RWPE1 (cell line): ENCODE measurements at places on chromosomes 12 and 14.

- no peak for DNase-seq
Observed at GRCh38 chr12:48061938-48062719, 43.8 kb downstream of the SENP1 start.

DNA sequence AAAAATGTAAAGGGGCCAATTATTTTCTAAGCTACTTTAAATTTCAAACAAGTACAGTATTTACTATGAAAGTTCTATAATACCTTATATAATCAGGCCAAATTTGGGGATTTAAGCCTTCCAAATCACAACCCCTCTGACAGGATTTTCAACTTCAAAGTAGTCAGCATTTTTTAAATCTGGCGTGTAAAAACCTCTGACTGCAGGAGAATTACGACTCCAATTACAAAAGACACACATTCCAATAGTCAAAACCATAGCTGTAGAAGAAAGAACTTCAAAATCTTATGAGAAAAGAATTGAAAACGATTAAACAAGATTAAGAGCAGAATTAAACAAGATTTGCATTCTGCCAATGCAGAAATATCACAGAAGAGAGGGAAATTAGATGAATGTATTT, 12.7 kb downstream of the OSBPL8 start:
- DNase-seq, result no peak

GRCh38 chr14:101462726-101463565, 98.3 kb upstream of the DIO3 start:
- DNase-seq, result no peak

- no peak for DNase-seq
Observed at GRCh38 chr12:15435597-15435996, 113.3 kb downstream of the PTPRO start.

GRCh38 chr12:92234533-92234932, 88.9 kb upstream of the BTG1 start:
- DNase-seq, result no peak

DNA sequence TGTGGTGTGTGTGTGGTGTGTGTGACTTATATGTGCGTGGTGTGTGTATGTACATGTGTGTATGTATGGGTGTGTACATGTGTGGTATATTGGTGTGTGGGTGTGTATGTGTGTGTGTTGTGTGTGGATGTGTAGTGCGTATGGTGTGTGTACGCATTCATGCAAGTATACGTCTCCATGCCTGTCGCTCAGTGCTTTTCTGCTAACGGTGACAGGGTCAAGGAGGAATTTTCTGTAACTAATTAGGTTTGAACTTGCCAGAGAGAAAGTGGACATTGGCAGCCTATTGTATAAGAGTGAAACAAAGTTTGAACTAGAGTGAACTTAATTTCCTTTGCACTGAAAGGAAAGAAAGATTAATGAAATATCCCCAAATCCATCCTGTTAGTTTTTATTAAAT, 120.9 kb upstream of the GSC start:
- no peak for DNase-seq

- no peak for DNase-seq
Observed at GRCh38 chr14:93135399-93135798, 19.7 kb upstream of the ITPK1 start.

- peak; percentile 56 for DNase-seq
Observed at GRCh38 chr12:51814311-51815088, 34.0 kb downstream of the FIGNL2 start.

DNA sequence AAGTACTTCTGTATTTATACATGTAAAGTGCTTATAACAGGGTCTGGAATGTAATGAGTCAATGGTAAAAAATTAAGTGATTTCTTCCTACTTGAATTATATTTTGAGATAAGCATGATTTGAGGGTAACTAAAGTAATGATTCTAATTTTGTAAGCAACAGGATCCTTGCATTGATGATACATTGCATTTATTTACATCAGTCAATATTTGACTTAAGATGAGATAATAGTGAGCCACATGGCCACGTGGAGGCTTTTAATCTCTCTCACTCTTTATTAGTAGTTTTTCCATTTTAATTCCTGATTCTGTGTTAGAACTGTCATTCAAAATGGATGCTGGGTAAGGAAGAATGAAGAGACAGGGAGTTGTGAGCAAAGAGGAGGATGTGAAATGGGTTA, 298.1 kb upstream of the PRICKLE1 start:
- no peak for DNase-seq

GRCh38 chr14:100727873-100728240, 1.2 kb downstream of the DLK1 start:
- DNase-seq, result no peak

- DNase-seq, result no peak
Observed at GRCh38 chr12:100955139-100955538, 160.6 kb downstream of the ANO4 start.

DNA sequence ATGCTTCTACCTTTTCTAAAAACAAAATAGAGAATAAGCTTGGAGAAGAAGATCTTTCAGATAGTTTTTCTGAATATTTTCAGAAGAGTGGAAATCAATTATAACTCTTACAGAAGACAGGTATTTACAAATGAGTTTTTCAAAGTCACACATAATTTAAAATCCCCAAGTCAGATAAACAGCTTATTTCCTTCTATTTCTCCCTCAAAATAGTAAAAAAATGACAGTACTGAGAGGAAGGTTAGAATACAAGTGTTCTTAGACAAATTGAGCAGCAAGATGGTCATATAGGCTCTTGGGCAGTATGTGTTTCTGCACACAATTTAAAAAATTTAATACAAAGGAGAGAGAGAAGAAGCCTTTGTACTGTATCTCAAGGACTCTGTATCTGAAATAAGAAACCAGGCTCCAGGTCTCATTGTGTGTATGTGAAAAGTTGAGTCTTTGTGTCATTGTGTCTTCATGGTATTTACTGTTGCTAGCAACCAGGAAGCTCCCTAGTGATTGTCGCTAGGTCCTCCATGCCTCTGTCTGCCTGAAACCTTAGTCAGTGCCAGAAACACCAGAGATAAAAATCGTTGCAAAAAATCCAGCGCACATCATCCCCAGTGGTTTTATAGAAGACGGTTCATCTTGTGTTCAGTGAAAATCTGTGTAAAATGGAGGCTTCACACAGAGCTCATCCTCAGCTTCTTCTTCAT, 12.9 kb upstream of the TUBA1A start:
- DNase-seq, result no peak
